ENCODE measurements at places on chromosomes 1 and 21. TPM values are rescaled to one million over a fixed set of nuclear protein-coding genes. Genes with fewer than 3 reads are reported as not detected.

The CYP4X1 gene
- not detected for total RNA-seq

The FMO2 gene
- total RNA-seq: not detected

The TNFRSF4 gene
- 340 TPM for total RNA-seq

The PDE9A gene
- total RNA-seq: 7.1 TPM

The NEXN gene
- total RNA-seq: 3.6 TPM

The DIPK1A gene
- 6.5 TPM for total RNA-seq

The SELL gene
- total RNA-seq: 206 TPM

The UTS2 gene
- not detected for total RNA-seq

The OLFML3 gene
- 0.11 TPM for total RNA-seq

The PRRC2C gene
- total RNA-seq: 233 TPM

The OSCP1 gene
- 2.2 TPM for total RNA-seq

The RHCE gene
- total RNA-seq: 0.91 TPM

The ATAD3C gene
- 0.30 TPM for total RNA-seq

The CENPF gene
- 102 TPM for total RNA-seq

The YOD1 gene
- total RNA-seq: 6.0 TPM

The KIAA1614 gene
- total RNA-seq: not detected

The TDRD10 gene
- not detected for total RNA-seq

The FCAMR gene
- total RNA-seq: not detected

The HES5 gene
- not detected for total RNA-seq

The HSD11B1 gene
- total RNA-seq: 5.7 TPM

- no peak for DNase-seq
Observed at GRCh38 chr1:2470290-2471158, 5.6 kb upstream of the PLCH2 start.

GRCh38 chr1:233883671-233884070, 20.8 kb upstream of the SLC35F3 start:
- DNase-seq: no peak

- no peak for DNase-seq
Observed at GRCh38 chr1:33743221-33743998, 120.5 kb upstream of the HMGB4 start.

GRCh38 chr1:45510972-45511527, 10.6 kb downstream of the PRDX1 start:
- no peak for DNase-seq

DNA sequence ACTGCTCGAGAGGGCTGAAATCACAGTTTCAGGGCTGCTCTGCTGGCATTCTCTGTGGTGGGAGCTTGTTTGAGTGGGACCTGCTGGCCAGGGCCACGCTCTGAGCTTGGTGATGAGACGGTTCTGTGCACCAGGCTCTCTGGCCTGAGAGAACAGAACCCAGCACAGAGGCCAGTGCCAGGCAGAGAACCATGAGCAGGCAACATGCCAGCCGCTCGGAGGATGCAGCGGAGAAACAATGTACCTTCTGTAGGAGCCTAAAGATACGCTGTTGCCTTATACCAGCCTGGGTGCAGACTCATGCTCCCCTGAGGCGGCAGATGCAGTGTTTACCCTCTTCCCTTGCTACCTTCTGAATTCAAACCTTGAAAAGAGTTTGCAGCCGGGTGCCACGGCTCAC, 10.0 kb downstream of the C2CD2 start:
- no peak for DNase-seq

DNA sequence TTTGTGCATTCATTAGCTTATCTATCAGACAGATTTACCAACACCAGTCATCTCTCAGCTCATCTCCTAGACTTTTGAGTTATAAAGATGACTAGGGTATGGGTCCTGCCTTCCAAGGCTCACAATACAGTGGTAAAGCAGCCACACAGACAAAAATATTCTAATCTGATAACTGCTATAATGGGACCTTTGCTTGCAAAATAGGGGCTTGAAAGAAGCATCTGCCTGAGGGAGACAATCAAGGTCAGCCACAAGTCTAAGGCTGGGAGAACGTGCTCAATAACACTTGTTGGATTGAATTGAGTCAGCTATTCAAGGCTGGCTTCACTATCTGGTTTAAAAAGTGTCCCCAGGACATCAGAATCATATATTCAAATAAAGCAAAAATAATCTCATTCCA, 1.4 kb upstream of the PAPPA2 start:
- DNase-seq: no peak

- no peak for DNase-seq
Observed at GRCh38 chr1:7150724-7151280, 365.5 kb downstream of the CAMTA1 start.

DNA sequence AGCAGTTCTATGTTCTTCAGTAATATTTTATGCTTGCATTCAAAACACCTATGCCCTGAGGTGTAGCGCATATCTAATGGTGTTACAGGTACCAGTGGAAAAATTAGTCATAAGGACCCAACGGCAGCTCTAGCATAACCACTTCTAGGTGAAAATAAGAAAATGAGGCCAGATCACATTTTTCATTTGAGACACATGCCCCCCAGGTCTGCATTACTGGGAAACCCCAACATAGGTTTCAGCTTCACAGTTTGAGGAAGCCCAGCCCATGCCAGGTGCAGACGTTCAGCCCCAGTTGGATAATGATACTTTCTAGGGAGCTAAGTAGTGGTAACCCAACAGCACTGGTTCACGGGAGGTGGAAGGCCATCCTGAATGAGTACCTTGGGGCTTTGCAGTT, 129.8 kb downstream of the CNIH3 start:
- DNase-seq: peak; percentile 16

GRCh38 chr1:224743608-224744164, 127.6 kb downstream of the CNIH3 start:
- DNase-seq: no peak

- peak; percentile 79 for DNase-seq
Observed at GRCh38 chr1:199113265-199113869, 474.5 kb downstream of the PTPRC start.

GRCh38 chr1:185045814-185046492, 595 bp downstream of the RNF2 start:
- peak; percentile 52 for DNase-seq

GRCh38 chr1:87077959-87078639, 163.7 kb downstream of the HS2ST1 start:
- peak; percentile 15 for DNase-seq

DNA sequence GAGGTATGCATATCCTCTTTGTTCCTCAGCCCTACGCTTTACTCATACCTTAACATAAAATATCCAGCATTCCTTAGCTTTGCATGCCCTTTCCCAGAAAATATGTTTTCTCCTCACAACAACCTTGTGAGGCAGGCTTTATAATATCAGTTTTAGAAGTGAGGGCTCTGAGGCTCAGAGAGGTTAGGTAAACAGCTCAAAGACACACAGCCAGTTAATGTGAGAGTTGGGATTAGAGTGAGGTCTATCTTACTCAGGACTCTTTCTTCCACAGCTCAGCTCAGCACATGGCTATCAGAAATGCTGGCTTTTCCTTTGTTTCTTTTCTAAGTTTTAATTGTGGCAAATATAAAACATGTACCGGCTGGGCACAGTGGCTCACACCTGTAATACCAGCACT, 27.9 kb downstream of the CSF1 start:
- no peak for DNase-seq

DNA sequence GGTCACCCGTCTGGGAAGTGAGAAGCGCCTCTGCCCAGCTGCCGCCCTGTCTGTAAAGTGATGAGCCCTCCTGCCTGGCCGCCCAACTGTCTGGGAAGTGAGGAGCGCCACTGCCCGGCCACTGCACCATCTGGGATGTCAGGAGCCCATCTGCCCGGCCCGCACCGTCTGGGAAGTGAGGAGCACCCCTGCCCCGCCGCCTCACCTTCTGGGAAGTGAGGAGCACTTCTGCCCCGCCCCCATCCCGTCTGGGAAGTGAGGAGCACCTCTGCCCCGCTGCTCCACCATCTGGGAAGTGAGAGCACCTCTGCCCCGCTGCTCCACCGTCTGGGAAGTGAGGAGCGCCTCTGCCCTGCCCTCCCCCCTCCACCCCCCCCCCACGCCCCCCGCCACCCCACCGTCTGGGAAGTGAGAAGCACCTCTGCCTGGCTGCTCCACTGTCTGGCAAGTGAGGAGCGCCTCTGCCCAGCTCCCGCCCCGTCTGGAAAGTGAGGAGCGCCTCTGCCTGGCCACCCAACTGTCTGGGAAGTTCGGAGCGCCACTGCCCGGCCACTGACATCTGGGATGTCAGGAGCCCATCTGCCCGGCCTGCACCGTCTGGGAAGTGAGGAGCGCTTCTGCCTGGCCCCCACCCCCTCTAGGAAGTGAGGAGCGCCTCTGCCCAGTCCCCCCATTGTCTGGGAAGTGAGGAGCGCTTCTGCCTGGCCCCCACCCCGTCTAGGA, 4.5 kb upstream of the ZZZ3 start:
- DNase-seq: no peak

- DNase-seq: no peak
Observed at GRCh38 chr1:151619489-151620093, 7.7 kb downstream of the SNX27 start.

DNA sequence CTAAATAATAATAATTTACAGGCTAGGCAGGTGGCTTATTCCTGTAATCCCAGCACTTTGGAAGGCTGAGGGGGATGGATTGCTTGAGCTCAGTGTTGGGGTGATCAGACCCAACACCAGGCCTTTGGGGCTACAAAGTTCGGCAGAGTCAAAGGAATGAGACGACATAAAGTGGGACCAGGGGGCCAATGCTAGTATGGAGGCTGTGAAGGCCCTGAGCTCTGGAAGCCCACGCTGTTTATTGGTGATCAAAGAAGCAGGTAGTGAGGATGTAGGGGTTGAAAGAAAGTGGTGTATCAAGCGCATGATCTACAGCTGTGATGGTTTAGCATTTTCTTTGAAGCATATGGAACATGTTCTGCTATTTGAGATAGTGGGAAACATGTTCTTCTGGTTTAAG, 5.6 kb downstream of the BTBD8 start:
- no peak for DNase-seq

- peak; percentile 80 for DNase-seq
Observed at GRCh38 chr1:154736841-154737240, 128.9 kb upstream of the ADAR start.

- DNase-seq: no peak
Observed at GRCh38 chr1:67300561-67300960, 7.1 kb upstream of the IL12RB2 start.

- no peak for DNase-seq
Observed at GRCh38 chr1:200252531-200252930, 157.3 kb downstream of the ZNF281 start.

DNA sequence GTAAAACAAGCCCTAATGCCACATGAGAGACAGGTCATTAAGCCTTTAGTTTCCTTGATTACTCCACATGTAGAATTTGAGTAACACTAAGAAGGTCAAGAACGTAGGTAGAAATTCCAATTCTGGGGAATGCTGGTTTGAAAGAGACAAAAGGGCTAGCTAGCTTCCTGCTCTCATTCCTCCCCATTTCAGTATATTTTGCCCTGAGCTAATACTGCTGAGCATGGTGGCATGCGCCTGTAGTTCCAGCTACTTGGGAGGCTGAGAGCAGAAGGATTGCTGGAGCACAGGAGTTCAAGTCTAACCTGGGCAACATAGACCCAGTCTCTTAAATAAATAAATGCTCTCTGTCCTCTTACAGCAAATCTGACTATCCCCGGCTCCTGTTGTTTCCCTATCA, 12.8 kb downstream of the PRDX6 start:
- DNase-seq: no peak

GRCh38 chr1:165616987-165617546, 14.0 kb upstream of the MGST3 start:
- DNase-seq: no peak

DNA sequence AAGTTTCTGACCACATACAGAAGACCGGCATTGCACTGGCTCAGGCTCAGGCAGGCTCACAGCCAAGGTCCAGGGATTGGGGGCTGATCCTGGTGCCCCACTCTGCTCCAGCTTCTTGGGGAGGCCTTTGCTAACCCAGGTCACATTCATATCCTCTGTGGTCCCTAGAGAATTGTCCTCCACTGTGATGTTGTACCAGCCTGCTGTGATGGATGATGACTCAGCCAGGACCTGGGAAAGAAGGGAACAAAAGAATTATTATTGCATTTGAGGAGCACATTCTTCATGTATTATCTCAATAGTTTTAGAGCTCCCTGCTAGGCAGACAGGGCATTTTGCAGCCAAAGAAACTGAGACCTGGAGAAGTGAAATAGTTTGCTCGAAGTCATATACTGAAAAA, 114.3 kb upstream of the ETV3 start:
- no peak for DNase-seq

GRCh38 chr1:26540351-26540750, 10.8 kb downstream of the RPS6KA1 start:
- peak; percentile 43 for DNase-seq

GRCh38 chr1:16145662-16146278, 10.1 kb downstream of the EPHA2 start:
- no peak for DNase-seq

DNA sequence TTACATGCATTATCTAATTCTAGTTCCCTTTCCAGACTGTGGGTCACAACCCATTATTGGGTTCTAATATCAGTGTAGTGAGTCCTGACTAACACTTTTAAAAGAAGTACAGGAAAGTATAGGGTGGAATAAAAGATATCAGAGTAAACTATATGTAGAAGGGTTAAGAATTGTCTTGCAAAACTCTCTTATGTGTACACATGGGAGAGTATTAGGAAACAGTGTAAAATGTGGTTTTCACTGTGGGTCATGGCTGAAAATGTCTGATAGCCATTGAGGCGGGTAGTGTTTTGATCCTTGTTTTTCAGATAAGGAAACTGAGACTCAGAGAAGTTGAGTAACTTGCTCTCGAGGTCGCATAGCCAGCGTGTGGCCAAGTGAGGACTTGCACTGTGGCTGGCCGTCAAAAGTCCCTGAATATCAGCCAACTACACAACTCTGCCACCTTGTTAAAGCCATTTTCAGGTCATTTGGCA, 18.5 kb upstream of the MTARC1 start:
- DNase-seq: no peak

DNA sequence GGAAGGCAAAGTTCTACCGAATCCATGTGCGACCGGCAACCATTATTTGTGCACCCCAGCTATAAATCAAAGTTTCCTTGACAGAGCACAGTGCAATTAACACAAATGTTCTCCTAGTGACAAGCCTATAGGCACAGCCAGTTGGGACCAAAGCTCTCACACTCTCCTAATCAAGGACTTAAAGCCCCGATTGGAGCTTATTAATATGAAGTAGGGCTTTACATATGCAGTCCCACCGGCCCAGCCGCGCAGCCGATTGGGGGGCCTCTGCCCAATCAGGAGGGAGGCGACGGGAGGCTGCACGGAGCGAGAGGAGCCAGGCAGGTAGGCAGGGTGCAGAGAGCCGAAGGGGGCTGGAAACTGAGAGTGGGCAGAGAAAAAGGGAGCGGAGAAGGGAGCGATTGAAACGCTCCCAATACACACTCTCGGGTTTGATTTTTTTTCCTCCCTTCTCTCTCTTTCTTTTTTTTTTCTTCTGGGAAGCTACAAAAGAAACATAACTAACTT, at the start of gene ESRRG:
TSS of gene ESRRG (minus strand) at position 156 of the 507 bp plus-strand sequence. CDS start at position 26, 130 bp downstream.
- no peak for DNase-seq

- peak; percentile 70 for DNase-seq
Observed at GRCh38 chr1:2611031-2611501, 21.8 kb downstream of the MMEL1 start.

DNA sequence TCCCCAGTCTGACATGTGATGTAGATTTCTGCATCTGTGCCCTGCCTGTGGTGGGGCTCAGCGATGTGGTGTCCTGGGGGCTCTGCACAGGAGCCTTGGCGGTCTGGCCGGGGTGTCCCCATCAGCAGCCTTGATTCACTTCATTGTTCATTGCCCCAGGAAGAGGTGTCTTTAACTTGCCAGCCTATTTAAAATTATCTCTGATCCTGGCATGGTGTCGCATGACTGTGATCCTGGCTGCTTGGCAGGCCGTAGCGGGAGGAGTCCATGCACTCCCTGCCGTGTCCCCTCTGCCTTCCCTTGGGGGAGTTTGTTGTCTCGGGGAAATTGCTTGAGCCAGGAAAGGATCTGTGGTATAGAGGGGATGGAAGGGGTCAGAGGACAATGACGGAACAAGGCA, 59.9 kb downstream of the TRIM11 start:
- DNase-seq: no peak

GRCh38 chr1:110163591-110163990, 13.3 kb downstream of the SLC6A17 start:
- DNase-seq: no peak

Measured in activated CD4-positive, alpha-beta T cell treated with anti-CD3 and anti-CD28 coated beads for 36 hours (primary cell).